ENCODE measurements at places on chromosomes 11 and 22.

- no peak for DNase-seq
Observed at GRCh38 chr22:24420072-24420976, 7.1 kb upstream of the ADORA2A start.

GRCh38 chr11:3894128-3894731 is 38.8 kb downstream of the STIM1 start:
- no peak for DNase-seq

DNA sequence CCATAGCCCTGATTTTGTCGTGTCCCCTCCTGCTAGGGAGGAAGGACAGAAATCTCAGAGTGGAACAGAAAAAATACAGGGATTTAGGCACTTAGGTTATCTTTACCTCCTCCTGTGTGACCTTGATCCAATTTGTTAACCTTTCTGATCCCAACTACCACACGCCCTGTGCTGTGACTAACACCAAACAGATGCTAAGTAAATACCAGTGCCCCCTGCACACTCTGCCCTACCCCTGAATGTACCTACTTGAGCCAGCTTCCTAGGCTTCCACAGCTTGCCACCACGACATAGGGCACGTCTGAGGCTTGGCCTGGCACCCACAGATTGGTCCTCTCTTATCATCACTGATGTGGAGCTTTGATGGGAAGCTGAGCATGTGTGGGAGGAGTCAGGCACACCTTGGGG is 9.2 kb downstream of the MYO18B start:
- no peak for DNase-seq

DNA sequence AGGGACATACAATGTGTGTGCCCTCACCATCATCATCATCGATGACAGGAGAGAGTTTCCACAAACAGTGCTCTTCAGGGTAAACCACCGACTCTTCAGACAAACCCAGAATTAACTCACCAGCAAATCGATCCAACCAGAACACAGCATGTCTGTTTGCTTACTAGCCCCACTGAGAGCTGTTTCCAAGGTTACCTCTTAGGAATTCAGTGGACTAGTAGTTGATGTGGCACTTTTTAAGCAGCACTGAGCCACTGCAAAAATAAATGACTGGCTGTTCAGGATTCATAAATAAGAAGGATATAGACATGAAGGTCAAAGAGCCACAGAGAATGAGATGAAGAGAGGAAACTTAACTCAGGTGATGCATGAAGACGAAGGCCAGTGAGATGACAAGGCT is 83.1 kb downstream of the PARVA start:
- no peak for DNase-seq

DNA sequence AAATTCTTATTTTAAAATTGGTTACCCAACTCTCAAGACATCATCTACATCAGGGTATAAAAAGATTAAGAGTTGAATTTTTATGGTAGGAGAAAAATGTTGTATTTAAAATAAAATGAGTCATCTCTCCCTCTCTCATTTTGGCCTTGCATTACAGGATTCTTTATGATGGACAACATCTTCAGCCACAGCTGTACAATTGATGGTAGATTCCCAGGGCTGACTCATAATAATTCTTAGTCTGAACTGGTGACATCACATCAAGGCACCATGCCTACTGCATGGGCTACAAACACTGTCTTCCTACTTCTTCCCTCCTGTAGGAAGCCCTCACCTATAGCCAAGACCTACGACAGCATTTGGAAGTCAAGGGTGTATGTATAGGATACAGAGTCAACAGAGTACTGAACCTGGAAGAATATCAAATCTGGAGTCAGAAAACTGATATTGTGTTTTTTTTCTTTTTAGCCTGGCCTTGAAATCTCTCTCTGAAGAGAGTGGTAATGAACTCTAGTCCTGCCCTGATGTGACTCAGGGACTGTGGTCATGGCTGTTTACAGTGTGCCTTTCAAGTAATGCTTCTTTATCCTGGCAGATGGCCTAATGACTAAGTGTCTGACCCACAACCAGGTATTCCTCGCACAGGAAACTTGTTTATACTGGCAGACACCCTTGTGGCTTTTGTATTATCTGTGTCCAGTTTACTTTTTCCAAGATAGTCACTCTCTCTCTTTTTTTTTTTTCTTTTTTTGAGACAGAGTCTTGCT is 32.5 kb downstream of the MRGPRX2 start:
- no peak for DNase-seq

DNA sequence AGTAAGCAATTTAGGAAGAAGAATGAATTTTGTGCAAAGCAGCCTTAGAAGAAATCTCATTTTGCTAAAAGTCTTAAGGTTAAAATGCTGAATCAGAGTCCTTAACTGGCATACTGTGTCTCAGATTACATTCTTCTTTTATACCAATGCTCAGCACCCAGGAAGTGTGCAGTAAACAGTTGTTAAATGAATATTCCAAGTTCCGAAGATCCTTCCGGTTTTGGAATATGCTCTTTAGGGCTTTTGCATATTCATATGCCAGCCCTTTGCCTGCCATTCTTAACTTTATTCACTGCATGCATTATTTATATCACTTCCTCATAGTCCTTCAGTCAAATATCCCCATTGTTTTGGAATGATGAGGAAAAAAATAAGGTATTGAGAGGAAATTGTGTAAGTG is 242.0 kb downstream of the DDX10 start:
- DNase-seq: no peak

GRCh38 chr11:65865550-65866172 is 5.4 kb downstream of the MUS81 start:
- no peak for DNase-seq

- DNase-seq: no peak
Observed at GRCh38 chr11:132402071-132402684, 1031.8 kb downstream of the NTM start.

- no peak for DNase-seq
Observed at GRCh38 chr11:8239536-8240228, 24.0 kb downstream of the LMO1 start.

- DNase-seq: no peak
Observed at GRCh38 chr11:118054712-118055640, 21.9 kb upstream of the TMPRSS4 start.

DNA sequence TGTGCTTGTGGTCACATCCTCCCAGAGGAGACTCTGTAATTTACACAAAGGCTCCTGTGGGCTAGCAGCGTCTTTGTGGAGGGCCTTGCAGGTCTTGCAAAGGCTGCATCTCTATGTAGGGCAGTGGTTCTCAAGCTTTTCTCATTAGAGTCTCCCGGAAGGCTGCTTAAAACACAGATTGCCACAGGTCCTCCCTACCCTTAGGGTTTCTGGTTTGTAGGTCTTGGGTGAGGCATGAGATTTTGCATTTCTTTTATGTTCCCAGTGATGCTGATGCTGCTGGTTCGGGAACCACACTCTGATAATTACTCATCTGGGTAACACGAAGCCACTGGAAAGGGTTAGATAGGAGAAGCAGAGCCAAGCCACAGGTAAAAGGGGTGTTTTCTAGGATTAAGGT is 151.3 kb upstream of the ZBED5 start:
- DNase-seq: no peak

DNA sequence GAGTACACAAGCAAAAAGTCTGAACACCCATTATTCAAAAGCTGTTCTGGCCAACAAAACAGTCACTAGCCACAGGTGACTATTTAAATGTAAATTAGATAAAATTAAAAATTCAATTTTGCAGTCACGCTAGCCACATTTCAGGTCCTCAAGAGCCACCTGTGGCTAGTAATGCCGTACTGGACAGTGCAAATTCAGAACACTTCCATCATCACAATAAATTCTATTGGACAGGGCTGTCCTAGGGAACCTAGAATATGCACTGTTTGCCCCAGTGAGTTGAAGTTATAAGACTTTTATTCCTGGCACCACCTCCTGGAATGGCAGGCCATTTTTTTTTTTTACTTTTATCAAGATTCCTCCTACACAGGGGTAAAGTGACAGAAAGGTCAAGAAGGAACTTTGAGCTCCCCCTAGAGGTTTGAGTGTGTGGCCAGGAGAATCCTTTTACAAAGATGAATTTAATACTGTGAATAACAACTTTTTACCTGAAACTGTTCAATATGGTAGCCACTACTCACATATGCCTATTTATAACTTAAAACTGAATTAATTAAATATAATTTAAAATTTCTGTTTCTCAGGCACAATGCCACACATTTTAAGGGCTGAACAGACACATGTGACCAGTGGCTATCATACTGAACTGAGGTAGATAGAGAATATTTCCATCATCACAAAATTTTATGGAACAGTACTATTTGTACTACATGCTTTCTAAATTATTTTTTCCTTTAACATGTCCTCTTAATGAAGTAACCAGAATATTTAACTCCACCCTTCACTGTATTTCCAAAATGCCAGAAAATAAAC is 6.5 kb downstream of the MSANTD2 start:
- DNase-seq: no peak

DNA sequence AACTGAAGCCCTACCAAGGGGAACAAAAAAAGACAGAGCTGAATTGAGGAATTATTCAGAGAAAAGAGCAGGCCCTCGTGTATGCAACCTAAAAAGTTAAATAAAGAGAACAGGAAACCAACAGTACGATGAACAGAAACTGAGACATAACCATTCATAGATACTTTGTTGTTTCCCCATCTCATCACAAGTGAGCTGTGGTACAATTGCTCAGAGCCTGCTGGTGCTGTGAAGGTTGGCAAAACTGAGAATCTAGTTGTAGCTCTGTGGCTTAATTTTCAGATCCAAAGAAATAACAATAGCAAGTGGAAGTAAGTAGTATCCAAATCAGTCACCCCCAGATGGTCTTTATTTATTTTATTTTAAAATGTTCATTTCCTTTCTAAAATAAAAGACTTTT is 37.7 kb upstream of the BLID start:
- DNase-seq: no peak

- no peak for DNase-seq
Observed at GRCh38 chr11:73493956-73494598, 103.8 kb downstream of the FAM168A start.

- DNase-seq: no peak
Observed at GRCh38 chr11:87491381-87491780, 453.6 kb downstream of the TMEM135 start.

DNA sequence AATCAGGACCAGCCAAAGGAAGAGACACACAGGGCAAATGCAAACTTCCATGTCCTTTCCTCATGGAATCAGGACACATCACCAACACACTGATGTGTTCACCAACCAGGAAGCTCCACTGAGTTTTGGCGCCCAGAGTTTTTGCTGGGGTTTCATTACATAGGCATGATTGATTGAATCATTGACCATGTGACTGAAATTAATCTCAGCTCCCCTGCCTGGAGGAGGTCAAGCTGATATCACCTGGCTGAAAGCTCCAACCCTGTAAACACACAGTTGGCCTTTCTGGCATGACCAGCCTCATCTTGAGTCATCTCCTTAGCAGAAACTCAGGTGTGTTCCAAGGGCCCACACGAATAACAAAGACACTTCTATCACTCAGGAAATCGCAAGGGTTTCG is 133.2 kb downstream of the TRIM29 start:
- DNase-seq: no peak

DNA sequence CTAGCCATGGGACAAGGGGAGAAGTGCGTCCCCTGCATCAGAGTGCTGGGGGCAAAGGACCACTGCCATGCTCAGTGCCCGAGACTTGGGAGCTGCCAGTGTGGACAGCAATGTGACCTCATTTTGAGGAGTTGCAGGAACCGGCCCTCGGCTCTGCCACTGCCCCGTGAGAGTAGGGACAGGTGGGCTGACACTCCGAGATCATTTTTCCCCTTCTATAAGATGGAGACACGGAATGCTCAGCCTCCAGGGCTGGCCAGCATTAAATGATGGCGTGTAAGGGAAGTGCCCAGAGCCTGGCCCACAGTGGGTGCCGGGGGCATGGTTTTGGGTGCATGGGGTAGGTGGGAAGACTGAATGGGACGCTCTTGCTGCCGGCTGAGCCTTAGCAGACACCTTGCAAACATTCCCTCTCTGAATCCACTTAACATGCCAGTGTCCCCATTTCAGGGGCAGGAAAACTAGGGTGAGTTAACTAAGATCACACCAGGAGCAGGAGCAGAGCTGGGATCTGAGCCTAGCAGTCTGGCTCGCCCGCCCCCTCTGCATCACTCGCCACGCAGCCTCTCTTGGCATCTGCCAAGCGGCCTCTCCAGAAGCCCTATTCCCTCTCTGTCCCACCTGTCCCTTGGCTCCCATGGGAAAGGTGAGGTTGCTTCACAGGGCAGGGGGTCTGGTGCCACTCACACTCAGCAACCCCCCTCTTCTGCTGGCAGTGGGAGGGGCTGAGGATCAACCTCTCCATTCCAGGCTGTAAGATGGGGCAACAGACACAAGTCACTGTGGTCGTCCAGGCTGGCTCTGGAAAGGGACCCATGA is 13.6 kb downstream of the NPTXR start:
- DNase-seq: no peak

GRCh38 chr11:44067266-44067665 is 1.2 kb downstream of the ACCS start:
- DNase-seq: no peak

GRCh38 chr11:12673601-12673923 is 659 bp upstream of the TEAD1 start:
- no peak for DNase-seq

DNA sequence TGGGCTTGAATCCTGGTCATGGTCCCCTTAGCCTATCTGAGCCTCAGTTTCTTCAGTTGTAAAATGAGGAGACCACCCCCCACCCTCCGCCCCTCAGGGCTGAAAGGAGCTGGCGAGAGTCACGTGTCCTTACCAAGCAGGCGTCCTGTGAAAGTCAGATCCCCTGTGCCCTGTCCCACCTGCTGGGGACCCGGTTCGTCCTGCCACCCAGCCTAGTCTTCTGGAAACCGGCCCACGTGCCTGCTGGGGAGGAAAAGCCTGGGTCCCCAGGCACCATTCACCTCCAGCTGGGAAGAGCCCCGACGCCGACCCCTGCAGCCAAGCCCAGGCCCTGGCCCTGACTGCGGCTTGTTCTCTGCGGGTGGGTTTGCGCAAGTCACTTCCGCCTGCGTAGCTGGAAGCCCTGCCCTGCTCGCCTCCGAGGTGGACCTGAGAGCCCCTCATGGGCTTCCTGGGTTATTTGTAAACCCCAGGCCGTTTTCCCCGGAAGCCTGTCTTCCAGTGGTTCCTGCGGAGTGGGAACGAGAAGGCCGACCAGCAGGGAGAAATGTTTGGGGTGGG is 679 bp upstream of the SSH3 start:
- no peak for DNase-seq

GRCh38 chr11:30388957-30389356 is 66.1 kb downstream of the ARL14EP start:
- DNase-seq: no peak

DNA sequence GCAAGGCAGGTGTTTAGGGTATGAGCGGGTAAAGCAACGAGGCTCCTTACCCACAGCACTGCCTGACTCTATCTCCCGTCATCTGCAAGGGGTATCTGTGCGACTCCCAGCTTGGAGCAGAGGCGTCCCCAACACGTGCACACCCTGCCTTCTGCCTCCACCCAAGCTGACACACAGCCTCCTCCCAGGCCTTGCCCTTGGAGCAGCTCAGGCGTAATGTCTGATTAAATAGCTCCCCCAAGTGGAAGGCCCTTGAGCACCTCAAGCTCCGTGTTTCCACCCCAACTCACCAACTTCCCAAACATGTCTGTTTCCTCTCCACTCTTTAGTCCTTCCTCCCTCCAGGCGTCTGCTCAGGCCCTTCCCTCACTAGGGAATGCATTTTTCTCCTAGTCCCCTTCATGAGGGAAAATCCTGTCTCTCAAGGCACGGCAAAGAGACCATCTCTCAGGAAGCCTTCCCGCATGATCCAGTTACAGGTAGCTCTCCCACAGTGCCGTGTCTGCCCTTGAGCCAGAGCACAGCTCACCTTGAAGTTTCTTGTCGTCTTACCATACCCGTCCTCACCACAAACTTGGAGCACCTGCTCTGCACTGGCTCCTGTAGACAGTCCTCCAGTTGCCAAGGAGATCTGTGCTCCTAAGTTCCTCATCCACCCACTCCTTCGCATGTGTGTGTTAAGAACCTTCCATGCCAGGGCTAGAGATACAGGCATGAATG is 15.8 kb downstream of the CYB5R2 start:
- DNase-seq: no peak
